ENCODE measurements at places on chromosomes 16 and 17. TPM values are rescaled to one million over a fixed set of nuclear protein-coding genes. Genes with fewer than 3 reads are reported as not detected.

The NPIPB6 gene
- total RNA-seq = 2.2 TPM

The CCL15 gene
- 40.1 TPM for total RNA-seq

The LUC7L gene
- total RNA-seq = 75.4 TPM

The HYDIN gene
- total RNA-seq = 0.52 TPM

The KRTAP2-2 gene
- total RNA-seq = not detected

The SRCIN1 gene
- total RNA-seq = 0.90 TPM

The DNAI2 gene
- total RNA-seq = not detected

The SPHK1 gene
- total RNA-seq = 5.2 TPM

The ALG1 gene
- total RNA-seq = 37.9 TPM

The ATP1B2 gene
- 0.04 TPM for total RNA-seq

The UBE2G1 gene
- total RNA-seq = 52.6 TPM

The WFDC1 gene
- total RNA-seq = 14.0 TPM

DNA sequence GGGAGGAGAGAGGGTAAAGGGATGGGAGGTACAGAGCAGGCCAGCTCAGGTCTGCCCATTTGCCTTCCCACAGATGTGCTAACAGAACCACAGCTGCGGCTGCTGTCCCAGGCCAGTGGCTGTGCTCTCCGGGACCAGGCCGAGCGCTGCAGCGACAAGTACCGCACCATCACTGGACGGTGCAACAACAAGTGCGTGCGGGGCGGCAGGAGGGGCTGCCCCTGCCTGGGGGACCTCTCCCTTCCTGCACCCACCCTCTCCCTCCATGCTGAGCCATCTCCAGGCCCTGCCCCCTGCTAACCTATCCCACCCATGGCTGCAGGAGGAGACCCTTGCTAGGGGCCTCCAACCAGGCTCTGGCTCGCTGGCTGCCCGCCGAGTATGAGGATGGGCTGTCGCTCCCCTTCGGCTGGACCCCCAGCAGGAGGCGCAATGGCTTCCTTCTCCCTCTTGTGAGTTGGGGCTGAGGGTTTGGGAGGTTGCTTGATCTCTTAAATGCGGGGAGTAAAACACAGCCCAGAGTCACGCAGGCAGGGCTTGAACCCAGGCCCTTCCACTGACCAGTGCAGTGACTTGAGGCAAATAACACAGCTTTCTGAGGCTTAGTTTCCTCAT is 1.2 kb downstream of the EPX start:
- peaks cover 4% of the 10 kb centered on the region for H3K27me3 ChIP-seq
- no peak for DNase-seq
- H3K4me1 ChIP-seq = no peaks in the 10 kb centered on the region

GRCh38 chr17:37766971-37767370 is 22.1 kb upstream of the HNF1B start:
- no peak overlapping the region for H3K4me3 ChIP-seq
- H3K27me3 ChIP-seq = no peaks in the 10 kb centered on the region
- no peaks in the 10 kb centered on the region for H3K4me1 ChIP-seq
- no peaks in the 10 kb centered on the region for H3K36me3 ChIP-seq

DNA sequence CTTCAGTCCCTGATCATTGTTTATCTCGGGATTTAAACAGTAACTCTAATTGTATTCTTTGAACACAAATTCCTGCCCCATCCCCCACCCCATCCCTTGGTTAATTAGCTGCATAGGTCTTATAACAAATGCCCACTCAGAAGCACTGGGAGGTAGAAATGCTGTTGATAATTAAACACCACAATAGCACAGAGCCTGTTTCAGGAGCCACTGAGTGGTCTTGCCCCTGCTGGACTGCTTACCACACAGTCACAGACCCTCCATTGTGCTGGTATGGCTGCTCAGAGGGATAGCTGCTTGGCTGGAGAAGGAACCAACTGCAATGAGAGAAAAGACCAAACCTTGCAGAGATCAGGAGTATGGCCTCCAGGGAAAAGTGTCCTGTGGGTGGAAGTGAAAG is 214.1 kb downstream of the ANKFN1 start:
- H3K27me3 ChIP-seq = no peaks in the 10 kb centered on the region
- H3K27ac ChIP-seq = no peak overlapping the region
- no peaks in the 10 kb centered on the region for H3K36me3 ChIP-seq
- no peak overlapping the region for H3K4me3 ChIP-seq
- no peak for DNase-seq

- no peak overlapping the region for H3K27ac ChIP-seq
- H3K4me3 ChIP-seq = no peak overlapping the region
- DNase-seq = no peak
- H3K36me3 ChIP-seq = no peaks in the 10 kb centered on the region
Observed at GRCh38 chr16:50282010-50282538, 15.7 kb downstream of the ADCY7 start.

GRCh38 chr17:51499897-51500296 is 239.6 kb downstream of the UTP18 start:
- no peak overlapping the region for H3K4me3 ChIP-seq
- H3K4me1 ChIP-seq = peaks cover 3% of the 10 kb centered on the region
- H3K27me3 ChIP-seq = peaks cover 3% of the 10 kb centered on the region
- no peak for DNase-seq

DNA sequence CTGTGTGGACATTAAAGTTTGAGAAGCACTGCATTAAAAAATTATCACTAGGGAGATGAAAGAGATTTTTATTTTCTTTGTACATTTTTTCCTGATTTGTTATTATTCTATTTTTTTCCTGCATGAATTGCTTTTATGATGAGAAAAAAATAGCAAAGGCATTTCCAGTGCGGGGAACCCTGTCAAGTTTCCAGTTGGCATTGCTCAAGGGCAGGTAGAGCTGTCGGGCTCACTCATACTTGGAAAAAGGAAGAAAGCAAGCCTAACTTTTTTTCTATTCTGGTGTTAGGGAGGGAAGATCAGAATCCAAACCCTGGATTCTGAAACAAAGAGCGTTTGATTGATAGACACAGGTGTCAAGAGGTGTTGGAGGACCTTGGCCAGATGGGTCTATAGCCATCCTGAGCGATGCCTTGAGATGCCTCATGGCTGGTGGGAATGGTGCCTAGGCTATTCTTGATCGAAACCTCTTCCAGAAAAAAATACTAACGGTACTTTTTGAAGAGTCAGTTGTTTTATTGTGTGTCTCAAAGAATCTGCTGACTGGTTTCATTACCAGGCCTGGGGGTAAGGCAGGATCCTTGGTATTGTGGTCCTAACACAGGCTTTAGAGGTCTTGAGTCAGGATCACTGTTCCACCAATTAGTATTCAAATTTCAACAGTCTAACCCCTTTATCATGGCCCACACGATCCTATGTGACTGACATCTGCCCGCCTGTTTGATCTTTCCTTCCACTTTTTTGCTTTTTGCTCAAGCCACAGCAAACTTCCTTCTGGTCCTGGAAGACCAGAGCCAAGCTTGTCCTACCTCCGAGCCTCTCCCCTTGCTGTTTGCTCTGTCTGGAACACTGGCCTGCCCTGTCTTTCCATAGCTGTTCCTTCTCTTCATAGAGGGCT is 20.1 kb downstream of the SNX29 start:
- no peak for DNase-seq
- H3K27me3 ChIP-seq = no peaks in the 10 kb centered on the region
- no peaks in the 10 kb centered on the region for H3K4me1 ChIP-seq
- H3K27ac ChIP-seq = no peak overlapping the region
- H3K36me3 ChIP-seq = no peaks in the 10 kb centered on the region

GRCh38 chr17:36773039-36773438 is 164.2 kb upstream of the LHX1 start:
- peaks cover 47% of the 10 kb centered on the region for H3K27me3 ChIP-seq
- H3K27ac ChIP-seq = no peak overlapping the region
- no peak for DNase-seq
- no peaks in the 10 kb centered on the region for H3K4me1 ChIP-seq

- H3K27ac ChIP-seq = peak overlapping the region; percentile 75
- H3K4me1 ChIP-seq = peaks cover 32% of the 10 kb centered on the region
- peak; percentile 43 for DNase-seq
- no peak overlapping the region for H3K4me3 ChIP-seq
- H3K27me3 ChIP-seq = no peaks in the 10 kb centered on the region
Observed at GRCh38 chr17:32910769-32911168, 17.2 kb upstream of the TMEM98 start.

DNA sequence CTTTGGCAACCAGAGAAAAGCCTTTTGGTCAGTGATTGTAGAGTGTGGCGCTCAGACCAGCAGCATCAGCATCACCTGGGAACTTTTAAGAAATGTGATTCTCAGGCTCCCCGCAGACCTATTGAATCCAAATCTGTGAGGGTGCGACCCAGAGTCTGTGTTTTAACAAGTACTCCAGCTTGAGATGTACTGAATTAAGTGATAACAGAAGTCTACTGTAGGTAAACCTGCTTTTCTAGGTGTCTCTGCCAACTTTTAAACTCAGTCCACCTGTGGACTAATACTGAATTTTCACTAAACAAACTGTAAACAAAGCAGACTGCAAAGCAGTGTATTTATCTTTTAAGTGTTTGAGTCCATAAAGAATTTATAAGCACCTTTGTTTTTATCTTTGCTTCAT is 43.6 kb downstream of the NUP93 start:
- no peaks in the 10 kb centered on the region for H3K36me3 ChIP-seq
- peaks cover 9% of the 10 kb centered on the region for H3K4me1 ChIP-seq
- no peak for DNase-seq

DNA sequence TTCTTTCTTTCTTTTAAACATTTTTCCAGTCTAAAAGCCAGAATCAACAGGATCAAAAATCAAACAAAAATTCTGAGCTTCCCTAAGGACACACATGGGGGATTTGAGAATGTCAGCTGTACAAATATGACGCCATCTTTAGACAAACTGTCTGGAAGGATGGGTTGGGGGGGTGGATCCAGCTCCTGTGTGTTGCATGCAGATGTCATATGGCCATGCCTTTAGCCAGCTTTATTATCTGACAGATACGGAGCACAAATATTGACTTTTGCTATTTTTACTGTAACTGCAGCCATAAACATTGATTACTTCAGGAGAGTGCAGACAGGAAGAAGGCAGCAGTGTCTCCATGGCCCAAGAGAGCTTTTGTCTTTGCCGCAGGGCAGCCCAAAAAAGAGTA is 279.4 kb upstream of the ELAC2 start:
- peak overlapping the region; percentile 73 for H3K27ac ChIP-seq
- H3K4me1 ChIP-seq = peaks cover 17% of the 10 kb centered on the region
- DNase-seq = peak; percentile 74
- no peak overlapping the region for H3K4me3 ChIP-seq

DNA sequence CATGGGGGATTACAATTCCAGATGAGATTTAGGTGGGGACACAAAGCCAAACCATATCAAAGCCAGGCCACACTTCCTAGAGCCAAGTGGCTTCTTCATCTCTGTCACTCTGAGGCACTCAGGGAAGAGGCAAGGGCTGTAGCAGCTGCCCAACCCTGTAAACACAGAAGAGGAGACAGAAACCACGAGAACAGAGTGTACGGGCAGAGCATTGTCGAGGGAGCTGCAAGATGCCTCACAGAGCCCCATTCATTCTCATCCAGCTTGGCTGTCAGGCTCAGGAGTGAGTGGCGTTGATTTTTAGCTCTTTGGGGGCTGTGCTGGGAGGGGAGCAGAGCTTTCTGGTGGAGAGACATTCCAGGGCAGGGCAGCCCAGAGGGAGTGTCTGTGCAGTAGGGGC is 117.2 kb upstream of the SALL1 start:
- no peaks in the 10 kb centered on the region for H3K27me3 ChIP-seq
- no peaks in the 10 kb centered on the region for H3K4me1 ChIP-seq
- no peak overlapping the region for H3K4me3 ChIP-seq
- H3K27ac ChIP-seq = no peak overlapping the region

- no peaks in the 10 kb centered on the region for H3K4me1 ChIP-seq
- no peak overlapping the region for H3K27ac ChIP-seq
Observed at GRCh38 chr17:6261466-6261865, 173.5 kb downstream of the AIPL1 start.

GRCh38 chr16:54673313-54673712 is 257.4 kb upstream of the IRX5 start:
- no peaks in the 10 kb centered on the region for H3K27me3 ChIP-seq
- H3K4me3 ChIP-seq = no peak overlapping the region

GRCh38 chr17:39264119-39264518 is 38.4 kb upstream of the STAC2 start:
- no peaks in the 10 kb centered on the region for H3K4me1 ChIP-seq
- H3K36me3 ChIP-seq = no peaks in the 10 kb centered on the region
- no peaks in the 10 kb centered on the region for H3K27me3 ChIP-seq
- H3K4me3 ChIP-seq = no peak overlapping the region
- no peak for DNase-seq
- no peak overlapping the region for H3K27ac ChIP-seq

DNA sequence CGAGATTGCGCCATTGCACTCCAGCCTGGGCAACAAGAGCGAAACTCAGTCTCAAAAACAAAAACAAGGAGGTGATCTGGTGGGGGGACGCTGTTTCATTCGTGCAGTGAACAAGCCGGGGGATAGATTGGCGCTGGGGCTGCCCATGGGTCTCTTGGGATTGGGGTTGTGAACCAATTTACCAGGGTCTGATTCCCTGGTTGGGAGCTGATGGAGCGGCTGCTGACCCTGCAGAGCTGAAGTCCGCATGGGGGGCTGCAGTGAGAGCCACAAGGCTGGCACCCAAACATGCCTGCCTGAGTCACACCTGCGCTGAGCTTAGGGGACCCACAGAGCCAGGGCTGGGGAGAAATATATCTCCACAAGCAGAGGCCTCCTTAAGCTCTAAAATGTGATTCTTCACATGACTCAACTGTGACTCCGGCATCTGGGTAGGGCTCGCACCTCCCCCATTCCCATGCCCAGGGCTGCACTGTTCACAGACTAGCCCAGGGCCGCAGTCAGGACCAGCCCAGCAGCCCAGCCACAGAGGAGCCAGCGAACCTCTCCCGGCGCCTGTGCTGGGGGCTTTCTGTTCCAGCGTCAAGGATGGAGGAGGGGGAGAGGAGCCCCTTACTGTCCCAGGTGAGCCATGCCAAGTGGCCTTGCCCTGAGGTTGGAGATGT is 5.0 kb downstream of the TSPAN10 start:
- peak; percentile 39 for DNase-seq
- no peaks in the 10 kb centered on the region for H3K36me3 ChIP-seq
- no peak overlapping the region for H3K4me3 ChIP-seq

DNA sequence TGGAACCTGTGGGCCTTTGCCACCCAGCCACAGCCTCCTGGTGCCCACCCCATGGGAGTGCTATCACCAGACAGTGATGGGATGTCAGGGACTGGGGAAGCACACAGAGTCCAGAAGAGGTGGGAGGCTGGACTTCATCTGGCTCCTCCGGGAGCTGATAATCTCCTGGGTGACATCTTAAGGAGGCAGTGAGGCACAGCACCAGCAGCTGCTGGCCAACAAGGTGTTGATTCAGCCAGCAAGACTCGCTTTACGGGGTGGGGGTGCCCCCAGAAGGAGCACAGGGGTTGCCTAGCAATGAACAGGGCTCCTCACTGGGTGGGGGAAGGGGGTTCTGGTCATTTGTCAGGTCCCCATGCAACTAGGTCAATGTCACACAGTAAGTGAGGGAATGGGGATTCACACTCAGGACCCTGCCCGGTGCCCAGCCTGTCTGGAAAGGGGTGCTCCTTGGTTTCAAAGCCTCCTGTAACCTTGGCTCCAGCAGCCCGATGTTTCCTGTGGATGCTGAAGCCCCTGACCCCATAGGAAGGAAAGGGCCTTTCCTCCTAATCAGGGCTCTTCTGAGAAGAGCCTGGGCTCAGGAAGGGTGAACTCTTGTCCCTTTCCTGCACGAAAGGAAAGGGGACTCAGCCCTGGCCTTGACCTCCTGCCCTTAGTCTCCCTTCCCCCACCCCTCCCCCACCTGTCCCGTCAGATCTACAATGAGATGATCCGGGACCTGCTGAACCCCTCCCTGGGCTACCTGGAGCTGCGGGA is 17.7 kb downstream of the KIF19 start:
- no peaks in the 10 kb centered on the region for H3K36me3 ChIP-seq
- peaks cover 3% of the 10 kb centered on the region for H3K27me3 ChIP-seq
- DNase-seq = no peak

GRCh38 chr17:75839942-75840798 is 4.0 kb downstream of the UNC13D start:
- H3K27me3 ChIP-seq = no peaks in the 10 kb centered on the region
- peaks cover 10% of the 10 kb centered on the region for H3K4me1 ChIP-seq
- H3K36me3 ChIP-seq = no peaks in the 10 kb centered on the region
- no peak overlapping the region for H3K27ac ChIP-seq
- DNase-seq = no peak

Measured in hepatocyte (in vitro differentiated cells).